ENCODE measurements at places on chromosomes 5 and 9. TPM values are rescaled to one million over a fixed set of nuclear protein-coding genes. Genes with fewer than 3 reads are reported as not detected.
A peak's percentile ranks its signal among the peaks of the same experiment; 100 is the strongest.

HTR4 gene
- not detected for polyA plus RNA-seq

MLANA gene
- not detected for polyA plus RNA-seq

DMRT3 gene
- not detected for polyA plus RNA-seq

GRCh38 chr9:29798599-29798998 is 2225.3 kb upstream of the C9orf72 start:
- no peak for DNase-seq

- no peak for DNase-seq
These were observed 43.9 kb downstream of the BNIP1 start for GRCh38 chr5:173188280-173188679.

- DNase-seq, result no peak
These were observed 209.3 kb downstream of the ROR2 start for GRCh38 chr9:91740701-91741100.

DNA sequence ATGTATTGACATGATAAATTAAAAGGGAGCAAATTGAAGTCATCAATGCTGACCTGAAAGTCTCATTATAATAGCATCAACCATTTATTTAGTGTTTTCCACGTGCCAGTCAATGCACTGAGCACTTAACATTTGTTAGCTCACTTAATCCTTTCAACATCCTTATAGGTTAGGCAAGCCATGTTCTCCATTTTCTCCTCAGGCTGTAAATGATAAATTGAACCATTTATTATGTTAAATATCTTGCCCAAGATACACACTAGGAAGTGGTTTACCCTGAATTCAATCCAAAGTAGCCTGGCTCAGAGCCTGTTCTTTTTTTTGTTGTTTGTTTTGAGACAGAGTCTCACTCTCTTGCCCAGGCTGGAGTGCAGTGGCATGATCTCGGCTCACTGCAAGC is 25.0 kb upstream of the SNX2 start:
- DNase-seq, result no peak

DNA sequence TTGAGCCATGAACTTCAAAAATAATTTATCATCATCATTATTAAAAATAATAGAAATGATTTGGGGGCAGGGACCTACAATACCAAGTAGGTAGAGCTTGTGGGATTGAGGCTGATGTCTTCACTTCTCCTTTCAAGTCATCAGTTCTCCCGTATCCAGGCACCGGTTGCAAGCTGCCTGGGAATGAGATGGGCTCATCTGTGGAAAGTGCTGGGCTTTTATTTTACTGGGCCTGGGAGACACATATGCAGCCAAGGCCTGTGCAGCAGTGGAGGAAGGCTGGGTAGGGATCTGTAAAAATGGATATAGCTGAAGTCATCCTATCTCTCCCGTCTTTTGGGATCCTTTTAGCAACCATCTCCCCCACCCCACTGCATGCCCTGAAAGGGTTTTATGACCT is 284.1 kb upstream of the CLINT1 start:
- DNase-seq, result no peak

- DNase-seq, result peak; percentile 90
These were observed 80.1 kb upstream of the TNFAIP8 start for GRCh38 chr5:119275601-119276173.

DNA sequence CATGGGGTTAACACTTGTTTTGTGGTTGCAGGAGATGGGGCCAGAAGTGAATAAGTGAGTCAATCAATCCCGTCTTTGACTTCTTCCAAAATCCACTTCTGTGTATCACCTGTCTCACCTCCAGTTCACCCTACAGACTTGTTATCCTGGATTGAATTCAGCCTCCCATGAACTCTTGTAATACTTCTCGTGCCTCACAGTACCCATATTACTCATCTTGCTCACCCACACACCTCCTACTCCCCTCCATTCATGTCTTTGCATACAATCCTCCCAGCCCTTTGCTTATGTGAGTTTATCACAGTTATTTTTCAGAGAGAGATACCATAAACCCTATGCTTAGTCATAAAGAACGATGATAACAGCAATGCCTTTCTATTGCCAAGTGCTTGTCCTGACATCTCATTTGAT is 52.9 kb upstream of the PAPPA start:
- DNase-seq, result no peak

DNA sequence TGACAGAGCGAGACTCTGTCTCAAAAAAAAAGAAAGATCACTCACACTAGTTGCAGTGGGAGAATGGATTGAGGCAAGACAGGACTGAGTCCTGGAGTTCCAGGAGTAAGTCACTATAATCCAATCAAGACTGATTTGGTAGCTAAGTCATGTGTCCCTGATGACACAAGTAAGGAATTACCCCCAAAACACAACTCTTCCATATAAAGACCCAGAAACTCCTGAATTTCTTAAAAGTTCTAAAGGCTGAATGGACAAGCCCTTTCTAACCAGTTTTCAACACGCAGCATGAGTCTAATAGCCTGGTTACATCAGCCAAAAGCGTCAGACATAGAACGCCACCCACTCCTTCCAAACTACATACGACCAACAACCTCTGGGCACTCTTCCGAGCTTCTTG is 2.5 kb downstream of the ZFP62 start:
- no peak for DNase-seq

- DNase-seq, result no peak
These were observed 245.4 kb upstream of the ANKH start for GRCh38 chr5:15116996-15117395.

GRCh38 chr5:72649449-72649848 is 142.2 kb upstream of the ZNF366 start:
- no peak for DNase-seq
